ENCODE measurements at places on chromosomes 7 and 10.

DNA sequence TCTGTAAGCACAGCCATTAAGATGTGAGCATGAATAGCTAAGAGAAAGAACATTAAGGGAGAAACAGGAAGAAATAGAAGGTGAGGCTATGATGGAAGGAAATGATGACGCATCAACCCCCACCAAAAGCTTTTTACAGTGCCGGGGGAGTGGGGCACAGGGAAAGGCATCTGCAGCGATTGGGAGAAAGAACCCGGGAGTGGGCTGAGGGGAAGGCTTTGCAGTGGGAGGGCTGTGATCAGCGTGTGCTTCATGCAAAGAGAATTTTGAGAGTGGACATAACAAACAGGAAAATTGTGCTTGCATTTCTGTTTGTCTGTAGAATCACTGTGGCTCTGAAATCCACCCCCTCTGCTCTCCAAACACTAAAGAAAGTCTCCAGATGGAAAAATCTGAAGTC, 250.8 kb downstream of the KCNMA1 start:
- DNase-seq = no peak

DNA sequence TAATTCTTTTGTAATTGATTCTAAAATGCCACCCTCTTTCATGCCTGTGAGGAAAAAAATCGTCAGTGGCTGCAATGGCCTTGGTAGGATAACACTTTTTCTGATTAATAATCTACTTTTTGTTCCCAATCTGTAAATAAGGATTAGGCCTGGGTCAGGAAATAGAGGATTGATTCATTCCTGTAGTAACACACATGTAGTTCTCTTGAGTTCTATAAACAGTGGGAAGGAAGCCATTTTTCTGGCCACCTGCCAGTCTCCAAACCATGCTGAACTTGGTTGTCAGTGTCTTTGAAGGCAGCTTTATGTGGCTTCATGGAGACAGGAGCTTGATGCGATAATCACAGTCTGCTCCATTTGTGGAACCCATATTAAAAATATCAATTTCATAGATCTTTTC, 169.3 kb upstream of the NFE2L3 start:
- no peak for DNase-seq

DNA sequence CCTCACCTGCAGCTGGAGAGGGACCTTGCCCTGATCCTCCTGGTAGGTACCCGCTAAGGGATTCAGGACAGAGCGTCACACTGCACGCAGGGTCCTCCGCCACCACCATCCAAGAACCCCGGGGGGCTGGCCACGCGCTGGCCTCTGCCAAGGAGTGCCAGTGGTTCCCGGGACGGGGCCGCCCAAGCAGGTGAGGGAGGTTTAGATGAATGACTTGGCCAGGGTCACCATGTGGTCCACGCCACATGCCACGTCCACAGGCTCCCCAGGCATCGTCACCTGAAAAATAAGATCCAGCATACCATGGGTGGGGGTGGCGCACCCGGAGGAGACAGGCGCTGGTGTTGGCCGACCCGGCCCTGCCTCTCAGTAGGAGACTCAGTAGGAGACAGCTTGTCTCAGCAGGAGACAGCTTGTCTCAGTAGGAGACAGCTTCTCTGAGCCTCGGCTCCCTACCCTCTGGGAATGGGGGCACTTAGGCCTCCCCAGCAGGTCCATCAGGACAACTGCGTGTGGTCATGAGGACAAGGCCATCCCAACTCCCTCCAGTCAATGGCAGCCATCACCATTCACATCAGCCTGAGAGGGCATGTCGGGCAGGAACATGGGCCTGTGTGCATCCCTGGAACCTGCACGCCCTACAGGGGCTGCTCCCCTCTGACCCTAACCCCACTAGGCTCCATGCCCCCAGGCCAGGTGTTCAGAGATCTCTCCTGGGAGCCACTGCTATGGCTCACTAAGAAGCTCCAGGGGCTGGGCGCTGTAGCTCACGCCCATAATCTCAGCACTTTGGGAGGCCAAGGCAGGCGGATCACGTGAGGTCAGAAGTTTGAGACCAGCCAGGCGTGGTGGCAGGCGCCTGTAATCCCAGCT, 30.5 kb downstream of the RCC1L start:
- no peak for DNase-seq

- DNase-seq = no peak
Observed at GRCh38 chr10:125153703-125154490, 6.5 kb downstream of the CTBP2 start.

- DNase-seq = no peak
Observed at GRCh38 chr10:126198681-126199080, 189.6 kb downstream of the ADAM12 start.

DNA sequence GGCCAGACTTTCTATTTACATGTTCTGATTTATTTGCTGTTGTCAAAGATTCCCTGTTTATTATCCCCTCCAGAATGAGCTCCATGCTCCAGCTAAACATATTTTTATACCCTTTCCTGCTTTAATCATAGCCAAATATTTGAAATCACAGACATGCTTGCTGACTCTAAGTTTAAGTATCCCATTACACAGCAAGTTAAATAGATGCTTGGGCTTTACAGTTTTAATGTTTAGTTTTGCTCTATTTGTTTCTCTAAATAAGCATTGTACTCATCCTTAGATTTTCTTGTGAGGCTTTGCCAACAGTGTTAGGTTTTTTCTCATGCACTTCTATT, 196.8 kb downstream of the TAX1BP1 start:
- DNase-seq = no peak

- no peak for DNase-seq
Observed at GRCh38 chr7:105097619-105098018, 83.6 kb downstream of the KMT2E start.

GRCh38 chr7:63044721-63045120, 953.9 kb upstream of the ZNF722 start:
- no peak for DNase-seq

DNA sequence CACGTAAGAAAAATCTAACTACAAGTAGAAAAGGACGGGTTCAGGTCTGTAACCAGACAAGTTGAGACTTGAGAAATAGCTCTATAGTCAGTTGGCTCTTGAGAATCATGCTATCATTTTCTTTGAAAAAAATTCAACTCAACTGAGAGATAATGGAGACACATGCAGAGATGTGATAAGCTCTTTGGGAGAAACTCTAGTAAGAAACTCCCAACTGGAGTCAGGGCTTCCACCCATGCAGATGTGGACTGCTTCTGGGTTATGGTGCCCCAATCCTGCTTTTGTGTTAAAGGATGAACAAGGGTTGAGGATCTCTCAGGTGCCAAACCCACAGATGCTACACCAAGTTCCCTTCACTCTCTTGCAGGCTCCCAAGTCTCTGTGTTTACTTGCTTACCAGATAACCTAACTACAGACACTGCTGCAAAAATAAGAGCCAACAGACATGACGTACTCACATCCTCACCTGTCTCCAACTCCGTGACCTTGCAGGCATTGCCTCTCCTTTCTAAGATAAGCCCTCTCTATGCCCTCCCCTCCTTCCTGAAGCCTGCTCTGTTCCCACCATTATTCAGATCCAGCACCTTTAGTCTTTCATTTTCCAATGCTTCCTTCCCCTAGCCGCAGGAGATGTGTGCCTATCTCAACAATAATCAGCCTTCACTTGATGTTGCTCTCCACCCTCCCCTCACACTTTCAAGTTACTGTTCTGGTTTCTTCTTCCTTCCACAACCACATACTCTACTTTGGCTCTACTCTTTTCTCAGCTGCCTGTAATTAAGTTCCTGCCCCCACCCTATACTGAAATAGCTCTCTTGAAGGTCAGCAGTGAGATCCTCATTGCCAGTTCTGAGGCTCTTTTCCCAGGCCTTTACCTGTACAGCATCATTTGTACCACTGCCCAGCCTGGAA, 130.0 kb downstream of the ICA1 start:
- DNase-seq = peak; percentile 73

DNA sequence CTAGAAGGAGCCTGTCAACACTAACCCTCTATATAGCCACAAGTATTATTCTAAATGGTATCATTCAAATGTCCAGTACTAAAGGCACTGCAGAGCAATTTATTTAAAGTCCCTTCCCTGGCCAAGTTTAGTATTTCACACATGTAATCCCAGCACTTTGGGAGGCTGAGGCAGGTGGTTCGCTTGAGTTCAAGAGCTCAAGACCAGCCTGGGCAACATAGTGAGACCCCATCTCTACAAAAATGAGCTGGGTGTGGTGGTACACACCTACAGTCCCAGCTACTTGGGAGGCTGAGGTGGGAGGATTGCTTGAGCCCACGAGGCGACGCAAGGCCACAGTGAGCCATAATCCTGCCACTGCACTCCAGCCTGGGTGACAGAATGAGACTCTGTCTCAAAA, 3.6 kb downstream of the GNA12 start:
- DNase-seq = no peak

GRCh38 chr10:72334825-72335393, 19.8 kb downstream of the DNAJB12 start:
- no peak for DNase-seq

DNA sequence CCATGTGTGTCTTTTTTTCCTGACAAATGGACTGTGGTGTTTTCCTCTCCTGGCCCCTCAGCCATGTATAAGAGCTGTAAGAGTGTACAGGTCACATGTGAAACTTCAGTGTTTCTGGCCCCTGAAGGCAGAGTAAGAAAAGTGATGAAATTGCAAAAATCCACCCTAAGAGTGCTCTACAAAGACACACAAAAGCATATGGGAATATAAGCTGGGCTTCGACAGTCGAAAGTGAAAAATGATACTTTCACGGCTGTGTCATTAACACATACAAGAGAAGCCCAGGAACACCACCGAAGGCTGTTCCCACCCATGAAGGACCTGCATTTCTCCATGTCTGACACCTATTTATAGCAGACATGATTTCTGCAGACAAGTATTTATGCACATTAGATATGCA, 192.2 kb downstream of the PARD3 start:
- no peak for DNase-seq

GRCh38 chr7:83305027-83305426, 142.3 kb upstream of the PCLO start:
- DNase-seq = no peak

DNA sequence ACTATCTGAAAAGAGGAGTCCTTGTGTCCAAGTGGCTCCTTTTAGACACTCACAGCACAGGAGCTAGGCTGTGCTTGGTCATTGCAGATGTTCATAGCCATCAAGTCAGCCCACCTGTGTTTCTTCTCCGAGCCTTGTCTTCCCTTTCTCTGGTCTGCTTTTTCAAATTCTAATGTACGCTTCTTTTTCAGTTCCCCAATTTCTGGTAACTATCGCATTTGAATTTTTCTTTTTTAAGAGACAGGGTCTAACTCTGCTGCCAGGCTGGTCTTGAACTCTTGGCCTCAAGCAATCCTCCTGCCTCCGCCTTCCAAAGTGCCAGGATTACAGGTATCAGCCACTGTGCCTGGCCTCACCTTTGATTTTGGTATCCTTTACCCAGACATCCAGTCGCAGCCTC, 18.9 kb downstream of the APBB1IP start:
- no peak for DNase-seq

GRCh38 chr10:133391761-133392518, 2.0 kb upstream of the MTG1 start:
- no peak for DNase-seq

GRCh38 chr10:60456053-60456452, 66.4 kb upstream of the ANK3 start:
- no peak for DNase-seq

DNA sequence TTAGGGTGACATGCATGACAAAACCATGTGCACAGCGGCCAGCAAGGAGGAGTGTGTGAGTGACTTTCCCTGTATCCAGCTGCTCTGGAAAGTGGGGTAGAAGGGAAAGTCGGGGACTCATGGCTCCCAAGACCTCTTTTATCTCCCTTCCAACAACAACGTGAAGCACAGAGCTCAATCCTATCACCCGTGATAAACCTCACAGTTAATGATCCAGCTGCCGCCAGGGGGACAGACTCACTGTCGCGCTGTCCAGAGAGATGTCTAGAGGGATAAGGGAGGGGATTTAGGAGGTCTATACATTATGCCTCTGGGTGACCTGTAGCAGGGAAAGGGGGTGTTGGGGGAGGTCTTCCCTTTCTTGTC, 84.0 kb upstream of the SMNDC1 start:
- DNase-seq = no peak

- no peak for DNase-seq
Observed at GRCh38 chr7:157396316-157397035, 59.7 kb downstream of the DNAJB6 start.

GRCh38 chr10:69831231-69831855, 29.6 kb downstream of the COL13A1 start:
- no peak for DNase-seq

- DNase-seq = no peak
Observed at GRCh38 chr10:33036670-33037069, 78.6 kb upstream of the ITGB1 start.

GRCh38 chr10:44713307-44713706, 197.8 kb upstream of the TMEM72 start:
- no peak for DNase-seq

- no peak for DNase-seq
Observed at GRCh38 chr7:50598460-50599343, 33.5 kb upstream of the DDC start.

DNA sequence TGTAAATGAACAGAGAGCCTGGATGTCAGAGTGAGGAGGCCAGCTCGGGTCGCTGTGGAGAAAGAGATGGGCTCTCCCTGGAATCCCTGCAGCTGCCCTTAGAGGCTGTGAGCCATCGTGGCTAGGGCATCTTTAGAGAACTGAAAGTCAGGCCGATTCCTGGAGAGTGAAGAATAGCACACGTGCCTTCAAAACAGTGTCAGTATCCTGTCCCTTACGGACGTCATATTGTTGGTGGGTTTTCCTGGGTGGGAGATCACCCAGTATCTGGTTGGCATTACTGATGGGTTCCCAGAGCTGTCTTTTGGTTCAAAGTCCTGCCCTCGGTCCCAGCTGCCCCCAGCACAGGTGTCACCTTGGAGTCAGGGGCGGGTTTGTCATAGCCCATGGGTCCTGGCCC, 25.3 kb downstream of the IKZF1 start:
- DNase-seq = no peak

DNA sequence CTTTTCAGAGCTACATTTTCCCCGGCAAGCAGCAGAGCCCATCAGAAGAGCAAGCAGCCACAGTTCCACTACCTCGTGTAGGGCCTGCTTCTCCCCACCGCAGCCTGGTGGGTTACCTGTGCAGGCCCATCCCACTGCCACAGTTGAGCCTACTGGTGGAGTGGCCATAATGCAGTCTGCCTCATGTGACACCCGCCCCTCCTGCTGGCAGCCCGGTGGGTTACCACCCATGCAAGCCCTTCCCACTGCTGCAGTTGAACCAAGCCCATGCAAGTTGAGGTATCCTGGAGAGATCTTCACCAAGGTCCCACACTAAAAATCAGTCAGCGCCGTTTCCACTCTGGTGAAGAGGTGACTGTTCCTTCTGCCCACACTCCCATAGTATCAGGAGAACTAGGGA, 32.1 kb upstream of the CNNM1 start:
- no peak for DNase-seq

GRCh38 chr7:149261316-149261828, 624 bp upstream of the ZNF783 start:
- peak; percentile 51 for DNase-seq

GRCh38 chr10:44512431-44513022, 127.6 kb upstream of the CXCL12 start:
- DNase-seq = no peak

DNA sequence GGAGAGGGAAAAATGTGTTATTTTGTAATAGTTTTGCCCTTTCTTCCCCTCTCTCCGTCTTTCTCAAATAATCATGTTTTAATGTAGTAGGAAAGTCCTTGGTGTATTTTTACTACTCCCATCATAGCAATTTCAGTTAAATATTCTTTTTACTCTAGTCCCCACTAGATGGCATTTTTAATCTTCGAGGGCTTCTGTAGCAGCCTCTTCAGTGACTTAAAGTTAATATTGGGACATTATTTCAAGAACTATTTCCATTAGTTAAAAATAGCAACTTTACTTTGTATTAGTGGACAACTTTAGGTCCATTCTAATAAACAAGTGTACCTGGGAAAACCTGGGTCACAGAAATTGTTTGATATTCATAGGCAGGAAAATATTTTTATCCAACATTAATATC, 23.0 kb downstream of the EDRF1 start:
- DNase-seq = peak; percentile 21
